ENCODE measurements at places on chromosomes 2 and 18. TPM values are rescaled to one million over a fixed set of nuclear protein-coding genes. Genes with fewer than 3 reads are reported as not detected.
A peak's percentile ranks its signal among the peaks of the same experiment; 100 is the strongest.

GRCh38 chr18:71807586-71807985 is 736.6 kb downstream of the CBLN2 start:
- H3K27me3 ChIP-seq: no peaks in the 10 kb centered on the region
- H3K36me3 ChIP-seq: no peaks in the 10 kb centered on the region
- no peak overlapping the region for H3K4me3 ChIP-seq
- DNase-seq: no peak
- no peak overlapping the region for H3K27ac ChIP-seq

DNA sequence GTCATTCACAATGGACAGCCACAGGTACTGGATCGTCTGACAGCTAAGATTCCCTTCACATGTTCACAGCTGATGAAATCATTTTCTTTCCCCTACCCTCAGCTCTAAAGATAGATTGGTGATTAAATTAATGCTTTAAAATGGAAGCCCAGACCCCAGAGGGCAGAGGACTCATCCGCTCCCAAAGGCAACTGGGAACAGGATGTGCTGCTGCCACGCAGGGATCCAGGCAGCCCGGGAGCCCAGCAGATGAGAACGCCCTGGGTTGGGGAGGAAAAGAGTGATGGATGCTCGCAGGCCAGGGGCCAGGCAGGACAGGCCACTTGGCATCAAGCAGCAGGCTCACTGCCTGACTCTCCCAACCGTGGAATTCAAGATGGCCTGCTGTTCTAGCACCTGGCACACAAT is 41.3 kb downstream of the HDHD2 start:
- H3K27ac ChIP-seq: no peak overlapping the region
- H3K4me1 ChIP-seq: no peaks in the 10 kb centered on the region
- DNase-seq: no peak
- H3K36me3 ChIP-seq: peaks cover 59% of the 10 kb centered on the region
- no peak overlapping the region for H3K4me3 ChIP-seq
- no peaks in the 10 kb centered on the region for H3K27me3 ChIP-seq

DNA sequence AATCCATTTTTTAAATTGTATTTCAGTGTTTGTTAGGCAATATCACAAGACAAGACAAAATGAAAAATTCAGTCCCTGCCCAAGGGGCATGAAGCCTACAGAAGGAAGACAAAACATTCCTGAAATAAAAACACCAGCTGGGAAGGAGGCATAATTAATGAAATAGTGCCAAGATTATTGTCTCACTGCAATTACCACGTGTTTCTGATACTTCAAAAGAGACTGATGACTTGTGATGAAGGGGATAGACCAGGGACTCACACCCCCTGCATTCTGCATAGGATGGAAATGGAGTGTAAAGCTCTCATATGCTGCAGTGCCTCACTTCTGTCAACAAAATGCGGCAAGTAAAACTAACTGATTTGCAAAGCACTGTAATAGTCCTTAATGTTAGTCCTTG is 178.1 kb downstream of the BARD1 start:
- H3K4me3 ChIP-seq: no peak overlapping the region
- no peaks in the 10 kb centered on the region for H3K36me3 ChIP-seq
- H3K27ac ChIP-seq: no peak overlapping the region
- DNase-seq: no peak
- no peaks in the 10 kb centered on the region for H3K27me3 ChIP-seq

VIT gene
- total RNA-seq: not detected

SERPINB13 gene
- total RNA-seq: not detected

ACVR2A gene
- total RNA-seq: 15.2 TPM

CRACDL gene
- 1.5 TPM for total RNA-seq

DNA sequence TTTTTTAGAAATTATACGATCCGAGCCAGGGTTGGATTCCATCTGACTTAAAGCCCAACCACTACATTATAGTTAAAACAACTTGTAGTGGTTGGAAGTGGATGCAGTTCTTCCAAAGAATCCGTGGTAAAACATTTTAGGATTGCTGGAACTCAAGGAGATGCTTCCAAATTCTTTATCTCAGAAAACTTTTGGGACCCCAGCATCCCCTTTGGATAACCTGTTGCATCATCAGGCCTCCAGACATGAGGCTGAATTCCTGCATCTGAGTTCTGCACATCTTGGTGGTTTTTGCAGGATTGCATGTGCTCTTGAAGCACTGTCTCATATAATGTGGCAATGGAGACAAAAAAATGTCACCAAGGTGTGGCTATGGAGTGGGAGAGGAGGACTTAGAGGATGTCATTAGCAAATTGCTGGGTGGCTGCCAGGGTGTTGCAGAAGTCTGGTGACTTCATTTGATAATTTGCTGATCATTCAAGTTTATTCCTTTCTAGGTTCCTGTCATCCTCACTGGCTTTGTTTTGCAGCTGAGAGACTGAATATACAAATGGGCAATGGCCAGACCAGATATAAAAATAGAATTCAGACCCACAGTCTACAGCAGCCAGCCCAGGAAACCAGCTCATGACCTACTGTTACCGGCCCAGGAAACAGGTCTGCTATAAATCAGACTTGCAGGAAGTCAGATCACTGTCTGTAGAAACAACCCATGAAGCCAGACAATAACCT is 207.7 kb downstream of the BCL2 start:
- no peaks in the 10 kb centered on the region for H3K27me3 ChIP-seq
- H3K4me3 ChIP-seq: no peak overlapping the region
- H3K4me1 ChIP-seq: no peaks in the 10 kb centered on the region
- DNase-seq: no peak
- no peak overlapping the region for H3K27ac ChIP-seq

PLCD4 gene
- 1.1 TPM for total RNA-seq

GRCh38 chr2:88187038-88187676 is 17.0 kb downstream of the THNSL2 start:
- no peak overlapping the region for H3K27ac ChIP-seq
- H3K4me3 ChIP-seq: no peak overlapping the region
- no peaks in the 10 kb centered on the region for H3K27me3 ChIP-seq
- no peak for DNase-seq
- peaks cover under 1% of the 10 kb centered on the region for H3K4me1 ChIP-seq

- DNase-seq: no peak
- no peak overlapping the region for H3K4me3 ChIP-seq
- no peaks in the 10 kb centered on the region for H3K4me1 ChIP-seq
- H3K27ac ChIP-seq: no peak overlapping the region
These were observed 71.5 kb upstream of the PSME4 start for GRCh38 chr2:54042341-54042740.

DNA sequence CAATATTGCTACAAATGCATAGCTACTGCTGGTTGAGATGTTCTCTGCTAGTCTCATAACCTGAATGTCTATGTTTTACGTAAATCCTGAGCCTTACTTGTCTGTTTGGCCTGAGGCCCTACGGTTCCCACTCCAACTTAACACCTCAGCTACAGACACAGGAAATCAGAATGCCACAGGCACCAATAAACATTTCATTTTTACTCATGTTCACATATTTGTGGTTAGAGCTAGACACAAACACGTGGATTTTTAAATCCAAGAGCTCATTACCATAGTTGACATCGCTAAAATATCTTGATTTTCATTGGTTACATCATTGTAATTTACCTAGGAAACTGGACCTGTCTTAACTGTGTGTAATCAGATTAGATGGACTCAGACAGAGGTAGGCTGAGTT is 263.8 kb upstream of the CDH19 start:
- no peak for DNase-seq
- H3K27me3 ChIP-seq: no peaks in the 10 kb centered on the region

DNA sequence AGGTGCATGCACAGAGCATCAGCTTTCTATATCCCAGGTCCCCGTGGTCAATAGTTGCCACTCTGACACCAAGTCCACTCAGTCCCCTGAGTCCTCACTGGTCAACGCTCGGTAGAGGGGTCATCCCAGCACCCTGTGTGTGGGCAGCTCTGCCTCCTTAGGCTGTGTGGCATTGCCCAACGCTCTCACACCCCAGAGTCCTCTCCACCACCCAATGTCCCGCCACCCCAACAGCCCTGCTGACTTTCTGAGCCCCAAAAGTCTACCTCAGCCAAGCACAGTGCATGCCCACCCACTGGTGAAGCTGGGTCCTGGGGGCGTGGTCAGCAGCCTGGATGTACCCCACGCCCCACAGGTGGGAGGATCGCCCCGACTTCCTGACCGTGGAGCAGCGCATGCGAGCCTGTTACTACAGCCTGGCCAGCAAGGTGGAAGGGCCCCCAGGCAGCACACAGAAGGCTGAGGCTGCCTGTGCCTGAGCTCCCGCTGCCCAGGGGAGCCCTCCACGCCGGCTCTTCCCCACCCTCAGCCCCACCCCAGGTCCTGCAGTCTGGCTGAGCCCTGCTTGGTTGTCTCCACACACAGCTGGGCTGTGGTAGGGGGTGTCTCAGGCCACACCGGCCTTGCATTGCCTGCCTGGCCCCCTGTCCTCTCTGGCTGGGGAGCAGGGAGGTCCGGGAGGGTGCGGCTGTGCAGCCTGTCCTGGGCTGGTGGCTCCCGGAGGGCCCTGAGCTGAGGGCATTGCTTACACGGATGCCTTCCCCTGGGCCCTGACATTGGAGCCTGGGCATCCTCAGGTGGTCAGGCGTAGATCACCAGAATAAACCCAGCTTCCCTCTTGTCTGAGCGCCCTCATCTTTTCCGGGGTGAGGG is 25.9 kb downstream of the ZAP70 start:
- H3K36me3 ChIP-seq: peaks cover 70% of the 10 kb centered on the region
- no peak overlapping the region for H3K27ac ChIP-seq
- no peaks in the 10 kb centered on the region for H3K27me3 ChIP-seq
- H3K4me3 ChIP-seq: no peak overlapping the region
- DNase-seq: no peak
- H3K4me1 ChIP-seq: peaks cover 11% of the 10 kb centered on the region

DNA sequence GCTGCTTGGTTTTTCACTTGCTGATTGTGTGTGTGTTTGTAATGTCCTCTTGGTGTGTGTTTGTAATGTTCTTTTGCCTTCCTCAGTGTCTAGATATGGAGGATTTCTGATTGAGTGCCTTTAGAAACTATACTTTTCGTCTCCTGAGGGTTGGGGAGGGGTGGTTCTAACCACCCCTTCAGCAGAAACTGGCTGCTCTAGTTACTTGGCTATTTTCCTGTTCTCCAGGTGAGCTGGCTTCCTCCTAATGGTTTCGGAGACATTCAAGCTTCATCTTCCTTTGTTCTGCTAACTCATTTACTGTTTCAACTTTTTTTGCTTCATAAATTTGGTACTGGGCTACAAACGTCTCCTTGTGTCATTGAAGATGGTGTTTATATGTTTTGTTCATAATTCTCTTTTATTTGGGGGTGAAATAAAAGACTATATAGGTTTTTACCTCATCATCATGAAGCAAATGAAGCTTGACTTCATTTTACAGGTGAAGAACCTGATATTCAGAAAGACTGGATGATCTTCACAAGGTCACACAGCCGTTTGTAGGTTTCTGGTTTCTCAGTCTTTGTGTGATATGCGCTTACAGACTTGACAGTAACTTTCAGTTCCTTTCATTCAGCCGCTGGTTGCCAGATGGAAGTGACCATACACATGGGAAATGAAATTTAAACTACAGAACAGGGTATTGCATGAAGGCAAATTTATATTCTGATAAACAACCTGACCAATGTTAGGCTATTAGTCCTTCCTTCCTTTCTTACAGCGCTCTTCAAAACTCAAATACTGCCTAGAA is 238.5 kb downstream of the GALR1 start:
- H3K27ac ChIP-seq: no peak overlapping the region
- no peak for DNase-seq
- no peaks in the 10 kb centered on the region for H3K27me3 ChIP-seq
- H3K36me3 ChIP-seq: no peaks in the 10 kb centered on the region
- H3K4me3 ChIP-seq: no peak overlapping the region
- H3K4me1 ChIP-seq: no peaks in the 10 kb centered on the region

DNA sequence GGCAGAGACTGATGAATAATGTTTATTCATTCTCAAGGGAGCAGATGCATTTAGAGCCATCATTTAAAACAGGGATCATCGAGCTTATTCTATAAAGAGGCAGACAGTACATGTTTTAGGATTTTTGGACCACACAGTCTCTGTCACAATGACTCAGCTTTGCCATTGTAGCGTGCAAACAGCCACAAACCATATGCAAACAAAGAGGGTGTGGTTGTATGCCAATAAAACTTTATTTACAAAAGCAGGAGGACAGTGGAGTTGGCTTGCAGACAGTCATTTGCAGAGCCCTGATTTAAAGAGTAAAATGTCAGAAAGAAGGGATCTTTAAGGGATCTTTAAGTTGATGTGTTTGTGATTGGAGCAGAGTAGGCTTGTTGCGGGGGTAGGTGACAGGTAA is 51.5 kb downstream of the SMIM21 start:
- H3K36me3 ChIP-seq: no peaks in the 10 kb centered on the region
- no peak overlapping the region for H3K27ac ChIP-seq
- no peaks in the 10 kb centered on the region for H3K4me1 ChIP-seq
- no peak for DNase-seq

PRKAG3 gene
- total RNA-seq: not detected

- DNase-seq: no peak
- H3K36me3 ChIP-seq: no peaks in the 10 kb centered on the region
- H3K27ac ChIP-seq: no peak overlapping the region
- H3K4me3 ChIP-seq: no peak overlapping the region
- no peaks in the 10 kb centered on the region for H3K4me1 ChIP-seq
These were observed 54.4 kb upstream of the B3GNT7 start for GRCh38 chr2:231341100-231341499.

GRCh38 chr2:174020926-174021662 is 55.9 kb upstream of the SP3 start:
- H3K27me3 ChIP-seq: no peaks in the 10 kb centered on the region
- H3K4me3 ChIP-seq: no peak overlapping the region
- no peak overlapping the region for H3K27ac ChIP-seq
- DNase-seq: no peak
- H3K36me3 ChIP-seq: no peaks in the 10 kb centered on the region
- H3K4me1 ChIP-seq: no peaks in the 10 kb centered on the region

- H3K27ac ChIP-seq: peak within 1 kb of the TSS; percentile 70
- DNase-seq: peak; percentile 87
- no peaks in the 10 kb centered on the region for H3K27me3 ChIP-seq
- no peaks in the 10 kb centered on the region for H3K36me3 ChIP-seq
- H3K4me3 ChIP-seq: peak within 1 kb of the TSS; percentile 79
- no peaks in the 10 kb centered on the region for H3K4me1 ChIP-seq
These were observed at the start of the genes CCDC148 and PKP4 for GRCh38 chr2:158456309-158457066. CCDC148 (minus strand) TSS chr2:158456753; CDS start chr2:158456439, 314 bp downstream. PKP4 (plus strand) TSS chr2:158456952; CDS start chr2:158533185, 76,233 bp downstream.

MEP1B gene
- 0.35 TPM for total RNA-seq

DNA sequence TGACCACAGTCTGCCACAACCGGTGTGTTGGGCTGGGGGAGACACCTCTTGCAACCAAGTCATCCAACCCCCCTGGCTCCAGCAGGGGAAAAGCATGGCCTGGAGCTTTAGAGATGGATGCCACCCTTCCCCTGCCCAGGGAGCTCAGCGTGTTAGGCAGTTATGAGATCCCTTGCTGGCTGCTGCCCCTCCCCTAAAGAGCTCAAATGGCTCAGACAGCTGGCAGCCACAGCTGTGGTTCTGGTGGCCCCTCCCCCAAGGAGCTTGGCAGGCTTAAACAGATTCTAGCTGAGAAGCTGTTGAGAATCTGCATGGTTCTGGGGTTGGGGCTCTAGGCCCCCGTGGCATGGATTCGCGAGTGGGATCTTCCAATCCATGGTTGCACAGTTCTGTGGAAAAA is 64.7 kb downstream of the TEX51 start:
- no peak overlapping the region for H3K4me3 ChIP-seq
- no peaks in the 10 kb centered on the region for H3K36me3 ChIP-seq
- no peaks in the 10 kb centered on the region for H3K4me1 ChIP-seq
- H3K27ac ChIP-seq: no peak overlapping the region
- H3K27me3 ChIP-seq: peaks cover 3% of the 10 kb centered on the region

ACTR3 gene
- 213 TPM for total RNA-seq

- H3K27me3 ChIP-seq: no peaks in the 10 kb centered on the region
- H3K4me1 ChIP-seq: no peaks in the 10 kb centered on the region
- no peaks in the 10 kb centered on the region for H3K36me3 ChIP-seq
- no peak overlapping the region for H3K4me3 ChIP-seq
These were observed 53.2 kb upstream of the MAT2A start for GRCh38 chr2:85485815-85486214.

LRP2 gene
- not detected for total RNA-seq
